ENCODE measurements at places on chromosomes 3 and 15.

GRCh38 chr3:161203485-161204098 is 17.5 kb upstream of the NMD3 start:
- DNase-seq, result no peak

- no peak for DNase-seq
Observed at GRCh38 chr15:51359981-51360380, 18.5 kb downstream of the GLDN start.

- no peak for DNase-seq
Observed at GRCh38 chr3:171508676-171509075, 48.5 kb upstream of the TNIK start.

- no peak for DNase-seq
Observed at GRCh38 chr3:15666277-15666676, 64.7 kb downstream of the BTD start.

DNA sequence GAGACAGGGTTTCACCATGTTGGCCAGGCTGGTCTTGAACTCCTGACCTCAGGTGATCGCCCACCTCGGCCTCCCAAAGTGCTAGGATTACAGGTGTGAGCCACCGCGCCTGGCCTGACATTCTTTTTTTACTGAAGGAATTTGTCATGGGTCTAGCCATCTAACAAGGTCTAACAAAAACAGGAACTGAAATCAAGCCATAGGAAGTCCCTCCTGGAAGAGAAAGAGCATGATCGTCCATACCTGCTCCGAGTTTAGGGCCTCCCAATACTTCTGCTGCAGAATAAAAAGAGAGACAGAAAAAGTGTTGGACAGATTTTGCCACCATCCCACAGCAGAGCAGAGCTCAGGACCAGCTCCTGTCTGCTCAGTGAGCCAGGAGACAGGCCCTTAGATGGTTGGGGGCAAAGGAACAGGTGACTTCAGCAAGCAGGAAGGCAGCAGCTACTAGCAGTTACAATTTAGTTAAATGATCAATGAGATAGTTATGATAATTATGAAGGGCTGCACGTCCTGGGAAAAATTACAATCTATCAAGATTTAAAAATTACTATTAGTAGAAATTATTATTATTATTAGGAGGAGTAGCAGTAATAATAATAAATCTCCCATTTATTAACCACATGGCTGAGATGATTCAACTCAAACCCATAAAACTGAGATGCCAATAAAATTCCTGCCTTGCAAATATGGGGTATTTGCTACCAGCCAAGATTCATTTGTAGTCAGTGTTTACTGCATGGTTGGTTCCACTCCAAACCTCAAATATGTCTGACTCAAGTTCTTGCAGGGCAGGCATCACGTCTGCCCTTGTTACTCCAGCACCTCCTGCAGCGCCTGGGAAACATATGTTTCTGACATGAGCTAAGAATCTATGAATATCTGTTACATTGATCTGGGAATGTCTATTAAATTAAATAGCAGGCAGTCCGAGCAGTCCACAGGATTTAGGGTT is 40.1 kb downstream of the TMEM44 start:
- DNase-seq, result no peak

DNA sequence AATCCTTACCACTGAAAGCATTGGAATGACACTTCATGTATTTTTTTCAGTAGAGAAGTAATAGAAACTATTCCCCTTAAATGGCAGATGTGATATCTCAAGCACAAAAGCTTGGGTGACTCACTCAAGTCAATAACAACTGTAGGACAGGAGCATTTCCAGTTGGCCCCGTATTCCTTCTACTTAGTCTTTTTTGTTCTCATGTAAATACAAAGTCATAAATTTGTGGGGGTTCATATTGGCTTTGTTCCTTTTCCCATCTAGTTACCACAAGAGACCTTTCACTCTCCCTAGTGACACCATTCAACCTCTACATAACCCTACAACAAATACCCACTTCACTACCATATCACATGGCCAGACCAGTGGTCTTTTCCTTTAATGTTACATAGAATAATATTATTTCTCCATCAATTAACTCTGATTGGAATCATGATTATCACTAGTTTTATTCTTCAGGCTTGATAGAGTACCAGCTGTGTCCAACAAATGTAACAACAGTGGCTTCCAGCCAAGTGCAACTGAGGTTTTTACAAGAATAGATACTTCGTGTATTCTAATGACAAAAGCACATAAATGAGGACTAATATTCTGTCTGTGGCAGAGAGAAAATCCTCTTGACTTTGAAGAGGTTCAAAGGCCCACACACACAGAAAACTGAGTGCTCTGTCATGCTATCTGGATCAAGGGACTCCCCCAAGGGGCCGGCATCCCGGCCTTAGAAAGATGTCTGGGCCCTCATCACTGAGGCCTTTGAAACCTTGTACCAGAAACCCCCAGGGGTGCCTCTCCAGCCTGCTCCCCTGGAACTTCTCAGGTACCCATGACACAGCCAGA is 94.0 kb upstream of the THBS1 start:
- DNase-seq, result no peak

GRCh38 chr3:60578936-60579335 is 672.3 kb downstream of the FHIT start:
- no peak for DNase-seq

DNA sequence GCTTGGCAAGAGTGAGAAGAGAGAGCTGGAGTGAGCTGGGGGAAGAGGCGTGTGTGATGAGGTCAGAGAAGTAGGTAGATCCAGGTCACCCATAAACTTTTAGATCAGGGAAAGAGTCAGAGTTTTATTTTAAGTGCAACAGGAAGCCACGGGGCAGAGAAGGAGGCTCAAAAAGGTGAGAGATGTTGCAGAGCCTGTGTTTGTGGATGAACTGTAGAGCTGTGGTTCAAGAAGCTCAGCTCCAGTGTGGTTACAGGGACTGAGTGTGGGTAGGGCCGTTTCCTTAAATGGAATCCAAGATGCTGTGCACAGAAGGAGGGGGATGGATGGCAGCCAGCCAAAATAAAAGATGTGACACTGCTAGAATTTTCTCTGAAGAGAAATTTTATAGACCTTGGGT is 337.2 kb downstream of the SATB1 start:
- DNase-seq, result no peak

GRCh38 chr3:141529717-141530414 is 43.0 kb downstream of the RASA2 start:
- DNase-seq, result no peak

Data from glomerular endothelial cell (primary cell).